ENCODE measurements at places on chromosomes 2 and 18.
A peak's percentile ranks its signal among the peaks of the same experiment; 100 is the strongest.

- no peak for DNase-seq
Observed at GRCh38 chr18:76425146-76426131, 69.6 kb downstream of the ZNF516 start.

DNA sequence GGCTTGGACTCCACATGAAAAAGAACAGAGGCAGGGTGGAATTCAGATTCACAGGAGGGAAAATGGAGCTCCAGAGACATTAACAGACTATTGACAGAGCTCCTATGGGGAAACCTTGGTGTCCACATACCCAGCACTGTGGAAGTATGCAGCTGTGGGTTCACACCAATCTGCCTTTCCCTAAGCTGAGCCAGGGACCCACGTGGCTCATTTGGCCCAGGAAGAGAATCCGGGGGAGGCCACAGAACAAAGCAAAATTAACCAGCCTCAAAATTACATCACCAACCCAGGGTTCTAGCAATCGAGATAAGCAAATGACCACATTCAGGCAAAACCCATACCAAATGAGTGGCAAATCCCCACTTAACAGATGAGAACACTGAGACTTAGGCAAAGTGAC lies 105.8 kb upstream of the TWIST2 start:
- no peak for DNase-seq

GRCh38 chr2:177296040-177296439 lies 31.5 kb upstream of the NFE2L2 start:
- DNase-seq: peak; percentile 57

DNA sequence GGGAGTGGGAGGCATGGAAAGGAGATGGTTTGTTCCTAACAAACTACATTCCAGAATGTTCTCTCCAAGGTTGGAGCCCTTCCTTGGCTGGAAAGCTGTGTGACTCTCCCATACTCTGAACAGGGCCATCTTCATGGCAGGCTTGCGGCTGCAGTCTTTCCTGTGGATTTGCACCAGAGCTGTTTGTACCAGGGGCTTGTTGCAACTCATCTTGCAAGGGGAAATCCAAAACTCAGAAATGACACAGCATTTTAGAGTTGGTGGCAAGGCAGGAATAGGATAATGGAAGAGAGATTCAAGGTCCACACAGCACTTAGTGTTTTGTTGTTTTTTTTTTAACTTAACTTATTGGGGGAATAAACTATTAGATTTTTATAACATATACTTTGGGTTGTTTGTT lies 73.7 kb upstream of the ZNF516 start:
- DNase-seq: no peak

- no peak for DNase-seq
Observed at GRCh38 chr2:169910109-169910799, 83.0 kb downstream of the UBR3 start.

DNA sequence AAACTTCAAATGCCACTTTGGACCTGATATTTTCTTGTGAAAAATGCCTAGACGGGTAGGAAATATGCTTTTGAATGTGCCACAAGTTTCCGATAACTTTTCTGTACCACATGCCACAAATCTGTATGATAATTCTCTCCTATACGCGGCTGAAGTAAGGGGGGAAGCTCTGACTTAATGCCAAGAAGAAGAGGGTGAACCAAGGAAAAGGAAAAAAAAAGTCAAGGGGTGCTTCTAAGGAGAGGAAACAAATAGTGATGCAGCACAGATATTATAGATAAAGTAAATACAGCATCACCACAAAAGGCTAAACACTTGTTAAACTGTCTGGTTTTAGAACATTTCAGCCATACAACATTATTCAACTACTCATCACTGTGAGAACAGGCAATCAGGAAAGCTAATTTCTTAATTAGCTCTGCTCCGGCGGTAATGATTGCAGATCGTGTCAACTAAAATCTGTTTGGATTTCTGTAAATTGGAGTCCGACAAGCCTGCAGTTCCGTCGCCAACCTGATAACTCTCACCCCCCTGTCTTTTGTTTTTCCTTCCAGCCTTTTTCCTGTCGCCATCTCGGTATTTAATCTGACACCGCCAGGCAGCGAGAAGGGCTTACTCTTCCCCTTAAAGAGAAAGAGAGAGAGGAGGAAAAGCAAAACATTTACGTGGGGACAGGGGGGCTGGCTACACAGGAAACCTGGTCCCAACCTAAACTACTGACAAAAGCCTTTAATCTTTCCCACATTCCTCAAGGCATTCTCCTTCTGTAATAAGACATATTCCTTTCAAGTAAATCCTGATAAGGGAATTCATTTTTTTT lies 67.5 kb downstream of the ZEB2 start:
- DNase-seq: no peak

DNA sequence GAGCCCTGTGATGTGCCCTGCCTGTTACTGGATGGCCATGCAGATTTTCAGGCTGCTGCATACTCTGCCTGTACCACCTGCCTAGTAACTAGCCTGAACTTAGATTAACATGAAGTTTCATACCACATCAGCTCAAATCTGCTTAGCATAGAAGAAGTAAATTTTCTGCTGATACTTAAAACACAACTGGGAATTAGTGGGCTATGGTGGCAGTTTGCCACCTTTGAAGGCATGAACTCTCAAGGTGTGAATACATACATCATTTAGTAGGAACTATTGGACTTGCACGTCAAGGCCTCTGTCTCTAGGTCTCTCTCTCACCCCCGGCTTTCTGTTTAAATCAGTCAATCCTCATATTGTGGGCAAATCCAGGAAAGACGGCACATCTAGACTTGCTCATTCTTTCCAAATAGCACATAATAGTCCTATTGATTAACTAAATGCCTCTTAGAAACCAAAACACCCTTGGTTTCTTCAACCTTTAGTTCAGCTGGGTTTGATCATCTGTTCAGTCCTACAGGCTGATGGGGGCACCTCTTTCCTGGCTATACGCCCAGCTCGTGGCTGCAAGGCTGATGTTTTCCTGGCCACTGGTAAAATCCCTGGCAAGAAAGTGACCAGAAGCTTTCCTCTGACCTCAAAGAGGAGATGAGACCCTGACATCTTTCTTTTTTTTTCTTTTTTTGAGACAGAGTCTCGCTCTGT lies 58.4 kb downstream of the ALPK2 start:
- DNase-seq: no peak

GRCh38 chr18:63097178-63097577 lies 222.4 kb downstream of the BCL2 start:
- no peak for DNase-seq

- no peak for DNase-seq
Observed at GRCh38 chr18:12006488-12006840, 25.2 kb downstream of the IMPA2 start.

GRCh38 chr2:72106978-72107377 lies 40.7 kb downstream of the CYP26B1 start:
- no peak for DNase-seq

DNA sequence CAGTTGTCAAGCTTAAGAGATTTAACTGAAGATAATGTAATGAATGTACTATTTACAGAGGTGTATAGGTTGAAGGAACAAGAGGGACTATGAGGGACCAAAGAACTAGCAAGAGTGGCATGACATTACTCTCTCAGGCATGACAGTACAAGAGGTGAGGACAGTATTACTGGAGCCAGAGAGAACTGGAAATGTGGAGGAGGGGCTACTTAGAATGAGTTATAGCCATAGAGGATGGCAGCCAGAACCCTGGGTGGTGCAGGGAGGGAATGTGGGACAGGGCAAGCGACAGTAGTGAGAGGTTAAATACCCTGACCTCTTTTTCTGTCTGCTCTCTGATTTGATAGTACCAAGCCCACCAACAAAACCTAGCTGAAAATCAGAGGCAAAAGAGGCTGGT lies 122.6 kb upstream of the UGP2 start:
- no peak for DNase-seq

- no peak for DNase-seq
Observed at GRCh38 chr2:173090276-173090877, 14.7 kb downstream of the MAP3K20 start.

DNA sequence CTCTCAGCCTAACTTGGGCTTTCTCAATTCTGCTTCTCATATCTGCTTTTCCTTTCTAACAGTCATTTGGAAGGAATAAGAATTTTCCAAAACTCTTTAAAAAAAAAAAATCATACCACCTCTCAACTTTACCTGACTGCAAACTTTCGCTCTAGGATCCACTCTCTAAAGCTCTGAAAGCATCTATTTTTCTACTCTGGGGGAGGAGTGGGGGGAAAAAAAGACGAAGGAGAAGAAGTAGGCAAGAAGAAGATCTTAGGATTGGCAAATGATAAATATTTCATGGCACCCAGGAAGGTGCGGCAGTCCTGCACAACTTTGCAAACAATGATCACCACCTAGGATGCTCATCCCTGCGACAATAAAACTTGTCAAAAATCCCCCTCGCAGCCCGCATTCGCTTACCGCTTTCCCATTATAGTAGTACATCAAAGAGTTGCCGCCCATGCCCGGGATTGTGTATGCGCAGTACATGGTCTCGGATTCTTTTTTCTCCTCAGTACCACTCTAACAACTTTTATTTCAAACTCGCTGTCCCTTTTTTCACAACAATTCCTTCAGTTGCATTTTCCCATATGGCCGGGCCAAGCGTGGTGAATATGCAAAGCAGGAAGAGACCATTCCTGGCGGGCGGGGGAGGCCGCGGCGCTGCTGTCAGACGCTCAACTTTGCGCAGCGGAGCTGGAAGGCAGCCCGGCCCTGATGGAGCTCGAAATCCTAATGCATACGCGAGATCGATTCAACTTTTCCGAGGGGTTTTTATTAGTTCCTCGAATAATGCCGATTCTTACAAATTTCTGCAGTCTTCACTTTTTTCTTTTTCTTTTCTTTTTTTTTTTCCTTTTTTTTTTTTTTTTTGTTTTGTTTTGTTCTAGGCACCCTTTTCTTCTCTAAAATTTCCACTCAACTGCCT lies 266.5 kb downstream of the TCF4 start:
- peak; percentile 18 for DNase-seq

DNA sequence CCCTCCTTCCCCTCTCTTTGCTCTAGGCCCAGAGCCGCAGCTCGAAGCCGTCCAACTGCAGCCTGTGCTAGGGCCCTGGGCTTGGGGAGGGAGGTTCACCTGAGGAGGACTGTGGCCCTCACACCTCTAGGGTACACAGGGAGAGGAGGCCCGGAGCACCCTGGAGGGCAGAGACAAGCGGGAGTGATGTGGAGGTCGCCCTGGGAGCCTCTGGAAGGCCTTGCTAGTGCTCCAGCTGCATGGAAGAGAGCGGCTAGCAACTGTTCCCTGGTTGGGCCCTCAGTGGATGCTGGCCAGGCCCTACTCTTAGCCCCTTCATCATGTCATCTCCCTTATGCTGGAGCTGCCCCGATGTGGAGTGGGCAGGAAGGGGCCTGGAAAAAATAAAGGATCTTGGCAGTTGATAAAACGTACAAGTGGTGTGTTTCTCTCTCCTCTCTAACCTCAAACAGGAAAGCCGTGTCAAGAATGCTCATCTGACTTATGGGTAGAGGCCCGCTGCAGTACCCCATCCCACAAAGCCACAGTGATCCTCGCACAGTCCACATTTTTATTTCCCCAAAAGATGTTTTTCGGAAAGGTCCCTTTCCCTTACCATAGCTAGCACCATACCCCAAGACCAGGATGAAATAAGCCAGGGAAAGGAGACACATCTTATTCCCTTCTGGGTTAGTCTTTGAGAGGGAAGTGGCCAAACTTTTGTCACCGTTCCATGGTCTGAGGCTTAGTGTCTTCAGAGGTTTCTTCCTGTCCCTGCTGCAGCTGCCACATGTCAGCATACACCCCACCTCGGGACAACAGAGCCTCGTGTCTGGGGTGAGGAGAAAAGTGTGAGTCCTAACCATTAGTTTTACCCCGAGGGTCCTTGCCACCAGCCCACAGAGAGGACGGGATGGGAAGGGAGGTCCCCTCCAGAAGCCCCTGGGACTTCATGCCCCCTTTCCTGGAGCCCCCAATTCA lies 2.9 kb downstream of the ZFAND2B start:
- DNase-seq: no peak

DNA sequence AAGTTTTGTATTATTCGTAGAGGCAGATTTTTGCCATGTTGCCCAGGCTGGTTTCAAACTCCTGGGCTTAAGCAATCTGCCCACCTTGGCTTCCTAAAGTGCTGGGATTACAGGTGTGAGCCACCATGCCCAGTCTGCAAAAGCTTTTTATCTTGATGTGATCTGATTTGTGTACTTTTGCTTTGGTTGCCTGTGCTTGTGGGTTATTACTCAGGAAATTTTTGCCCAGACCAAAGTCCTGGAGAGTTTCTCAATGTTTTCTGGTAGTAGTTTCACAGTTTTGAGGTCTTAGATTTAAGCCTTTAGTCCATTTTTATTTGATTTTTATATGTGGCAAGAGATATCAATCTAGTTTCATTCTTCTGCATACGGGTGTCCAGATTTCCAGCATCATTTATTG lies 42.4 kb downstream of the SYT4 start:
- DNase-seq: no peak

DNA sequence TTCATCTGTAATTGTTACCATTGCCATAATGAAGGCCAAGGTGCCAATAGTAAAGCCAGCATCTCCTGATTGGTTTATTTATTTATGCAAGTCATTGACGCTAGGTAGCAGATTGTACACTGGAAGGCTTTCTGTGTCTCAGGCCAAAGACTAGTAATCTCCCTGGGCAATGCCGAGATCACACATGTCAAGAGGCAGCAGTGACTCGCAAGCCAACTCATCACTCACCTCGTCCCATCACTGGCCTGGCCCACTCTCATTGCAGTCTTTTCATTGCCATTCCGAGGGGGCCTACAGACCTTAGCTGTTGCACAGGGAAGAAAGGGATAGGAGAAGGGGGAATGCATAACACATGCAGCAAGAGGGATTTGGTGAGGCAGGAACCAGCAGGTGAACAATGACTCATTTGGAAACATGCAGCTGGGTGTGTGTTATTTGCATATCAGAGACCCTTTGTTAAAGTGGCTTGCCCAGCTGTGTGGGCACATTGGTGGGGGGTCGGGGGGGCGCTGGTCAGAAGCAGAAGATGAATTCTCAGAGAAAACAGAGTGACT lies 448.7 kb upstream of the HNRNPA3 start:
- no peak for DNase-seq

- DNase-seq: no peak
Observed at GRCh38 chr2:33051586-33052360, 105.0 kb downstream of the LTBP1 start.

DNA sequence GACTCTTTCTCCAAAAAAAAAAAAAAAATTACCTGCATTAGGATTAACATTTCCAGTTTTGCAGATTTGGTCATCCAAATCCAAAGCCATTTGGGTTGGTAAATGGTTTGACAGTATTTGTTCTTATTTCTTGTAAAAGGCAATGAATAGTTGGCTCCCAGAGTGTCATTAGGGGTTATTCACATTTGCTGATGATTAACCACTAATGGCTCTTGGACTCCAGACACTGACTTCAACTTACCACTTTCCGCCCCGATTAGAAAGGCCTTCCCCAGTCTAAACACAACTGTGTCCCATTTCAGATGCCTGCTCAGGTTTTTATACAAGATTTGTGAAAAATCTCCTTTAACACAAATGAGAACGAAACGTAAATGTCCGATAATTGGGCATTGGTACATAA lies 9.6 kb upstream of the TGIF1 start:
- DNase-seq: no peak

Measured in CD4-positive, alpha-beta T cell treated with Interleukin-12 subunit alpha and Interleukin-12 subunit beta, for 1 hour (primary cell).